ENCODE measurements at places on chromosomes 16 and 17.

DNA sequence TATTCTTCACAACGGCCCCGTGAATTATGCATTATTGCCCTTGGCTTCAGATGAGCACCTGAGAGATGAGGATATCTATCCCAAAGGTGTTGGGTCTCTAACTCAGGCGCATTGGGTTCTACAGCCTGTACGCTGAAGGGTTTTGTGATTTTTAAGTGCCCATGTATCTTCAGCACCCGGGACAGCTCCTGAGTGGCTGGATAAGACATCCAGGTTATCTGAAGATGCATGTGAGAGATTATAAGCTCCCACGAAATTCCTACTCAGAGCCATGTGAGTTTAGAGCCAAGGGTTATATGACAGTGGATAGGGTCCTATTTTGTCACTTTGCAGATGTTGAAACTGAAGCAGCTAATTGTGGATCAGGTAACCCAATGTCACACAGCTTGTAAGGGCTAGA lies 612.3 kb upstream of the EEF2KMT start:
- DNase-seq = no peak

DNA sequence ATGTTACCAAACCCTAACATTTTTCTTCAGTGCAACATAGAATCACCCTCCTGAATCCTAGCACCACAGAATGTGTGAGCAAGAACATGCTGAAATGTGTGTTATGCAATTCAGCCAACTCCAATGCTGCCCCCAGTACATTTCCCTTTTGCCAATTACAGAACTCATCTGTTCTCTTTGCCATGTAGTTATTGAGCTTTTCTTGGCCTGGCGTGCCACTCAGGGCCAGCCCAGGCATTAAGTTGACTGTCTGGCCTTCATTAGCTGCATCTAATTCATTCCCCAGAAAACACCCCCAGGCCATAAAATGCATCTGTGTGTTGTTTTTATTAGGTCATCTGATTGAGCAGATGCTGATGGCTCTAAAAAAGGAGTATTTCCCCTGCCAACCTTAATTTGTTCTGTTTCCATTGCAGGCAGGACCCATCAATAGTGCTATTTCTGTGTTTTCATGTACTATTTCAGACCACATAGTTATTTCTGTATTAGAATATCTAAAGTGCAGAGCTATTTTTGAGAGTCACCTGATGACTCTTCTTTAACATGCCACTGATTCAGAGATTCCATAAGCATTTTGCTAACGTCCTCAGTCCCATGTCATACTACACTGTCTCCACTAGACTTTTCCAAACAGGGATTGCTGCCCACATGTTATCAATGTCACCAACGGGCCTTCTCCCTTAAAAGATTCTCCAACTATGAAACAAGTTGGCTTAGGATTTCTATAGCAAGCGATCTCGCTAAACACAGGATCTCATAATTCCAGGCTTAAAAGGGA lies 969.7 kb downstream of the CDH11 start:
- DNase-seq = no peak

GRCh38 chr16:68839831-68840230 lies 3.5 kb upstream of the TANGO6 start:
- DNase-seq = no peak

- DNase-seq = no peak
Measured at GRCh38 chr16:57574646-57575467, 32.4 kb downstream of the ADGRG5 start.

GRCh38 chr17:81251094-81251708 lies 12.1 kb downstream of the NDUFAF8 start:
- no peak for DNase-seq

GRCh38 chr17:78840530-78840779 lies 159 bp downstream of the USP36 start:
- peak; percentile 7 for DNase-seq

- no peak for DNase-seq
Measured at GRCh38 chr17:47218896-47219430, 9.8 kb downstream of the MYL4 start.

- DNase-seq = no peak
Measured at GRCh38 chr16:14301169-14302030, 230.3 kb downstream of the MRTFB start.

- no peak for DNase-seq
Measured at GRCh38 chr17:34665819-34666763, 86.7 kb downstream of the TMEM132E start.

DNA sequence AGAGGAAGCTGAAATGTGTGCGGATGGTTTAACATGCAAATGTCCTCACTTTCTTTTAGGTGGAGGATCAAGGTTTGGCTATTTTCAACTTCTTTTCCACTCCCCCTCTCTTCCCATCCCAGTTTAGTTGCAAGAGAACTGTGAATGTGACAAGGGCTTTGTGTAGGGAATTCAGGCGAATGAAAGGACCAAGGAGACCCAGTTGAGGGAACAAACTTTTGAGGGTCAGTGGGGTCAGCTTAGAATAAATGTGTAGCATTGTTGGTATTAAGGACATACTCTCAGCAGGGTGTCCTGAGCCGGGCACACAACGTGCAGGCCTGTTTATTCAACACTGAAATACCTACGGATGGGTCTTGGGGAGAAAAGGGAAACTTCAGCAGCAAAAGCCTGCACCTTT lies 346.0 kb downstream of the PMP22 start:
- DNase-seq = no peak

GRCh38 chr16:48158296-48158695 lies 2.5 kb upstream of the ABCC12 start:
- no peak for DNase-seq

DNA sequence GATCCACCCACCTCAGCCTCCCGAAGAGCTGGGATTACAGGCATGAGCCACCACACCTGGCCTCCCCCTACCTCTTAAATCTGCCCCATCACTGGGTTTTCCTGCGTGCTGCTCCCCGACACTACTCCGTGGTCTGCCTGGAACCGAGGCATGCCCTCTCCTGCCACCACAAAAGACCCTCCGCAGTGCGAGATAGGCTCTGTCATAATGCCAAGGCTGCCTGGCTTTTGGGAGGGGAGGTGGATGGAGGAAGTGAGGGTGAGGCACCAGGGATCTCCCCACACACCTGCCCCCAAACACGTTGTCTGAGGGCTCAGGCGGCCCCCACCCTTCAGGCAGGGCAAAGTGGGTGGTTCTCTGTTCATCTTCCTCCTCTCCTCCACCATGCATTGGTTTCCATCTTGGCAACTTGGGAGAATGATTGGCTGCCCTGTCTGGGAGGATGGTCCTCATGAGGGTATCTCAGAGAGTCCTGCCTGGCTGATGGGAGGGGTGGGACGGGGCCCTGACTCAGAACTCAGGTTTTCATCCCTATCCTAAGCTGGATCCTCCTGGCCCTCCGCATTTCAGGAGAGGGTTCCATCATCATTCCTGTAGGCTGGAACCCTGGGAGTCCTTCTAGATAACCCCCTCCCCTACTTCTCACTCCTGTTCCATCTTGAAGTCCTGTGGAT lies 23.2 kb downstream of the IGFBP4 start:
- no peak for DNase-seq

GRCh38 chr17:65556910-65557348 lies 4.5 kb downstream of the AXIN2 start:
- no peak for DNase-seq

- DNase-seq = no peak
Measured at GRCh38 chr16:82034981-82035612, at the start of gene HSD17B2. Gene HSD17B2 (plus strand): TSS chr16:82035253. CDS start chr16:82035425, 172 bp downstream.

GRCh38 chr16:20847550-20847949 lies 41.2 kb downstream of the REXO5 start:
- DNase-seq = no peak

DNA sequence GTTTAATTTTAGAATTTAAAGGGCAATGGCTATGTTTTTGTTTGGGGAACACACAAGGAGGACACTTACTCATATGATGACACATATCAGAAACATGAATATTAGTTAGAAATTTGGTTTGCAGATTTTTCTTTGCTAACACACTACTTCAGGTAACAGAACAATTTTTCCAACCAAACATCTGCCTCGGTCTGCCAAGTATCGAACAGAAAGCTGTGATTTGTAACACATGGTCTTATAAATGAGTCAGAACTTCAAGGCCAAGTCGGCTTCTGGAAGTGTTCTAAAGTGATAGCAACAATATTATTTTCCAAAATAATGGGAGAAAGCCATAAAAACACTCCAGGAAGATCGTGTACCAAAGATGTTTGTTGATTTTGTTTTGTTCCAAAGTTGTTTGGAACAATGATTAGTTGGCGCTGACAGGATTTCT lies 75.9 kb upstream of the PMFBP1 start:
- DNase-seq = no peak

GRCh38 chr17:64320613-64321553 lies 57.8 kb upstream of the TEX2 start:
- DNase-seq = peak; percentile 20

Data from stimulated activated CD8-positive, alpha-beta memory T cell treated with anti-CD3 and anti-CD28 coated beads, Interleukin-7, amount 100 ng/mL, for 1 hour (primary cell).